Progenitor cell of endocrine pancreas (in vitro differentiated cells): ENCODE measurements at places on chromosomes 7 and 10. TPM values are rescaled to one million over a fixed set of nuclear protein-coding genes. Genes with fewer than 3 reads are reported as not detected.

- no peak for DNase-seq
These were observed 1280.1 kb downstream of the TYW1 start for GRCh38 chr7:68276725-68277124.

SRRM3 gene
- total RNA-seq = 2.5 and 3.3 TPM in 2 replicates

PNLIPRP3 gene
- total RNA-seq = not detected in 2 replicates

GRCh38 chr10:58981846-58982245 is 194.6 kb upstream of the PHYHIPL start:
- DNase-seq = no peak

GRCh38 chr10:107933076-107933475 is 768.6 kb upstream of the SORCS1 start:
- DNase-seq = no peak

GPR22 gene
- total RNA-seq = not detected in 2 replicates

GRCh38 chr7:2853147-2853546 is 9.0 kb upstream of the GNA12 start:
- DNase-seq = no peak

DNA sequence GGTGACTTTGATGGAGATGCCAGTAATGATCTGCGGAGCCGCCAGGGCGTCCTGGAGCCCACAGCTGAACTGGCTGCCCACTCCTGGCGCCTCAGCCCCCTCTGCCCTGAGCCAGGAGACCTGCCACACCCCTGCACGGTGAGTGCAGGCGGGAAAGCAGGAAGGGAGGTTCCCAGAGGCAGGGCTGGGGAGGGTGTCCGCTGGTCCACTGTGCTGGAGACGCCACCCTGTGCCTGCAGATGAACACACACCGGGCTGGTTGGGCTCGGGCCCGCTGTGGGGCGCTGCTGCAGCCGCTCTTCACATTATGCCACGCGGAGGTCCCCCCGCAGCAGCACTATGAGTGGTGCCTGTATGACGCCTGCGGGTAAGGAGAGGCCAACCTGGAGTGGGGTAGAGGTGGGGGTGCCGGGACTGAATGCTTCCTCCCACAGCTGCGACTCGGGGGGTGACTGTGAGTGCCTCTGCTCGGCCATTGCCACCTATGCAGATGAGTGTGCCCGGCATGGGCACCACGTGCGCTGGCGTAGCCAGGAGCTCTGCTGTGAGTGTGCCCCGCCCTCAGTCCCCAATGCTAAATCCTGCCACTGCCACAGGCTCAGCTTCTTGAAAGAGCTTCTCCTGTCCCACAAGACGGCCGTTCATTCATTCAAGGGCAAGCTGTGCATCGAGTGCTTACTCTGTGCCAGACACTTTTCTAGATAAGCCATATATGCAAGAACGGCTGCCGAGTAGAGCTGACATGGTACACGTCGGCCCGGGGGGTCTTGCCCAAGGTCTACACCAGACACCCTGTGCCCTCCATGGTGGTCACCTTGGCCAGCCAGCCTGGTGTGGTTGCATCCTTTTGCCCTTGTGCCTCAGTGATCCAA is 14.3 kb upstream of the ZNF467 start:
- DNase-seq = no peak

TRIM4 gene
- total RNA-seq = 14.2 and 15.6 TPM in 2 replicates

DNA sequence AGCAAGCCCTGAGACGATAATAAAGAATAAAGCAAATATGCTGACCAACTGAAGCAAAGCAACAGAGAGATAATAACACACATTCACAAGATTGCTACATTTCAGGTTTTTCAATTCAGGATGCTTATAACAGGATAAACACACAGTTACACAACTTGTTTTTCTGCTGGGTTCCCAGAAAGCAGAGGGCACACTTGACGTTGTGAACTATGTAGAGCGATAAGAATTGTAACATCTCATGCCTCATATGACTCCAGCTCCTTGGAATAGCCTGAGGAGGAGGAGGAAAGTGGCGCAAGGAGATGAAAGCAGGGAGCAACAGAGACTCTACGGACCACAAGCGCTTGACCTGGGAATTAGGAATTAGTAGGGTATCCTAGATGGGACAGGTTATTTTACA is 201.7 kb downstream of the SKAP2 start:
- no peak for DNase-seq

DNA sequence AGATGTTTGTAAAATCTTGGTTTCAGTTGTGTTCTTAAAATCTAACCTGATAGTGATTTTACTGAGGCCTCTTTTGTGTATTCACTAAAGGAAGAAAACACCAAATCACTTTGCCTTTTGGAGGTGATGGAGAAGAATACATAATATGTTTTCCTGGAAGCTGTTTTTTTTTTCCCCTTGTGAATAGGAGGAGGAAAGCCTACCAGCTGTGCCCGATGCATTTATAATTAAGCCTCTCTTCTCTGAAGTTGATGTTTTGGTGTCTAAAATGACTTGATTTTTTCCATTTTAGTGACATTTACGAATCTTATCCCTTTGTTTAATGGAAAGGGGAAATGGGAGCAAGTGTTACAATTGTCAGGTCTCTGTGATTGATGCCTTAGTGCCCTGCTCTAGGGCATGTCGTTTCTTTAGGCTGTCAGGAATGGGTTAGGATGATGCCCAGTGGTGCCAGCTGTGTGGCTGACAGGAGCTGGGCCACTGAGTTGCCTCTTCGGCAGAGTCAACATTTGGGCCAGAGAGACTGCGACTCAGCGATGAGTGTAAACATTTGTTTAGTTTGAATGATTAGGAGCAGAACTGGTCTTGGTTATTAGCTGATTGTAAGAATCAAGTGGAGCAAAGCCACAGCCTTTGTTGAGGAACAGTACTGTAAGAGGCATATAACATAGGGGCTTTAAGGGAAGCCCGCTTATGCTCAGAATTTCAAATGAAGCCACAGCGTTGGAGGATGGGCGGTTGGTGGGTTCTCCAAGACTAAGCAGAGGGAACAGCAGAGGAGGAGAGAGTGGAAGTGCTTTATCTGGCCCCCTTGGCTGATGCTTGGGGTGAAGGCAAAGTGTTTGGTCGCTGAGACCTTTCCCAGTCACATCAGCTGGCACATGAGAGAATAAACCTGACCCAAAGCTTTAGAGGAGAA is 81.6 kb downstream of the CDK14 start:
- DNase-seq = no peak

DNA sequence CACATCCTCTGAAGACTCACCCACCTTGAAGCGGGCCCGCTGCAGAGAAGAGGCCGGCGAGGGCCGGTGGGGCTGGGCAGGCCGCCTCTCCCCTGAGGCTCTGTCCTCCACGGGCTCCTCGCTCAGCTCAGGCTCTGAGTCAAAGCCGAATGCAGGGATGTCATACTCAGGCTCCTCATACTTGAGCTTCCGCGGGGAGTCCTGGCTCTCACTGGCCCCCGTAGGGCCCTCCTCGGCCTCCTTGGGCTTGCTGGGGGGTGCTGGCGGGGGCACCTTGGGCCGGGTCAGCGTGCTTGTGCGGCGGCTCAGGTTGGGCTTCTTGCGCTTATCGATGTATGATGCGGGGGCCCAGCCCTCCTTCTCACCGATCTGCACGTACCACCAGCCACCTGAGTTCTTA is 109.9 kb downstream of the NEURL1 start:
- no peak for DNase-seq

MYO1G gene
- total RNA-seq = 0.53 and 0.67 TPM in 2 replicates

- no peak for DNase-seq
These were observed 2.9 kb upstream of the WDFY4 start for GRCh38 chr10:48681740-48682139.

ATRNL1 gene
- total RNA-seq = 24.2 and 25.9 TPM in 2 replicates

VSTM4 gene
- 0.22 and 0.40 TPM in 2 replicates for total RNA-seq

POLR2J3 gene
- total RNA-seq = 28.2 and 31.5 TPM in 2 replicates

NXPH1 gene
- total RNA-seq = not detected in 2 replicates

SHH gene
- 35.8 and 47.1 TPM in 2 replicates for total RNA-seq

DNA sequence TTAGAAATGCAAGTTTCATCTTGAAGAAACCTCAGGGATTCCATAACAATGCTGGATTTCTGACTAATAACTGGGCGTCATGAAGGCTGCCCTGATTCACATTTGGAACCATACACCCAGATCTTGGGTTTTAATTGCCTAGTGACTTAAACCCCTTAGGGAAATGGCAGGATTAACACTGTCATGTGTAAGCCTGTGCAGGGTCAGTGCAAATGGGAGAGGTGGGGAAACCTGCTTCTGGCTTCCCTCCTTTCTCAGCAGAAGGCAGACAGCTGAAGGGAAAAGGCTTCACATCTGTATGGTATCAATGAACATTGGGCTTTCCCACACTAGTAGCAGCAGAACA is 364.2 kb downstream of the ANKRD30A start:
- DNase-seq = no peak

GRCh38 chr10:125151553-125152449 is 8.6 kb downstream of the CTBP2 start:
- peak; percentile 17 for DNase-seq

CYP3A4 gene
- total RNA-seq = not detected in 2 replicates

MAGI2 gene
- total RNA-seq = 11.4 and 13.4 TPM in 2 replicates

DNA sequence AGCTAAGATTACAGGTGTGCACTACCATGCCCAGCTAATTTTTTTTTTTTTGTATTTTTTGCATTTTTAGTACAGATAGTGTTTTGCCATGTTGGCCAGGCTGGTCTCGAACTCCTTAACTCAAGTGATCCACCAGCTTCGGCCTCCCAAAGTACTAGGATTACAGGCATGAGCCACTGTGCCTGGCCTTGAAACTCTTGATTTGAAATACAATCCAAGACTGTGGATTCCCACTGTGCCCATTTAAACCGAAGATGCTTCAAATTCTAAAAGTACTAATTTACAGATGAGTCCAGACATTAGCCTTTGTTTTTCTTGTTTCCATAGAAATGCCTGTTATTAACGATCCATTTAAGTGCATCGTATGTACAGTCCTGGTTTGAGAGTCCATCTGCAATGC is 130.9 kb downstream of the CACNA2D1 start:
- DNase-seq = no peak

DNA sequence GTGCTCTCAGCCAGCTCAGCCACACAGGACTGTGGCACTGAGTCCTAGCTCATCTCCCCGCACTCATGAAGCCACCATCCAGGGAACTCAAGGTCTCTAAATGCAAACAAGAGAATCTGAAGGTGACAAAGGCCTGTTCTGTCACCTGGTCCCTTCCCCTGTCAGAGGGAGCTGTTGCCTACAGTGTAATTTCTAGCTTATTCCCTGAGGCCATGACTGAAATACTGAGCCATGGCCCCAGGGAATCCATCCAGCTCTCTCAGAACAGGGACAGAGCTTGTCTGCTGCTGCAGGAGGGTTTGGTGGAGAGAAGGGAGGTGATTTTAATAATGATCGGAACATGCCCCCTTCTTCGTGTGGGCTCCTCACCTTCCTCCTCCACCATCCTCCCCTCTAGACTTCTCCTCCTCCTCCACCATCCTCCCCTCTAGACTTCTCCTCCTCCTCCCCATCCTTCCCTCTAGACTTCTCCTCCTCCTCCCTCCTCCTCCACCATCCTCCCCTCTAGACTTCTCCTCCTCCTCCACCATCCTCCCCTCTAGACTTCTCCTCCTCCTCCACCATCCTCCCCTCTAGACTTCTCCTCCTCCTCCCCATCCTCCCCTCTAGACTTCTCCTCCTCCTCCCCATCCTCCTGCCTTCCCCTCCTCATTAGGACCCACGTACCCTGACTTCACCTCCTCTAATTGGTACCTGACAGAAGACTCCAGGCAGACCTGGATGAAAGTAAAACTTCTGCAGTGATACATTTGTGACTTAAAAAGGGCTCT is 338.0 kb upstream of the MKI67 start:
- DNase-seq = peak; percentile 65

DNA sequence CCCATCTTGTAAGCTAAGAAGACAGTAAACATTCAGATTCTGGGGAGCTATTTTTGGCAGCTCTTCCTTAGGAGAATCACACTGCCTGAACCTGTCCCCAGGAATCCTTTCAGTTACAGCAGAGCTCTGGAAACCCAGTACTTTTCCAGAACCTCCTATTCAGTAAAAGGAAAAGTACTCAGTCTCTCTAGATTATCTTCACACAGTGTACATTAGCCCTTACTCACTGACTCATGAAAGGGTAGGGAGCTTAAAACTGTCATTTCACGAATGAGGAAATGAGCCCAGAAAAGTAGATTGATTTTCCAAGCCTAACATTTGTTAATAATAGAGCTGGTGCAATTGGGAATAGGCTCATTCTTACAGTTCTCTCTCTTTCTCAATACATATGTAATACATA is 3.9 kb upstream of the CNNM1 start:
- no peak for DNase-seq

DNA sequence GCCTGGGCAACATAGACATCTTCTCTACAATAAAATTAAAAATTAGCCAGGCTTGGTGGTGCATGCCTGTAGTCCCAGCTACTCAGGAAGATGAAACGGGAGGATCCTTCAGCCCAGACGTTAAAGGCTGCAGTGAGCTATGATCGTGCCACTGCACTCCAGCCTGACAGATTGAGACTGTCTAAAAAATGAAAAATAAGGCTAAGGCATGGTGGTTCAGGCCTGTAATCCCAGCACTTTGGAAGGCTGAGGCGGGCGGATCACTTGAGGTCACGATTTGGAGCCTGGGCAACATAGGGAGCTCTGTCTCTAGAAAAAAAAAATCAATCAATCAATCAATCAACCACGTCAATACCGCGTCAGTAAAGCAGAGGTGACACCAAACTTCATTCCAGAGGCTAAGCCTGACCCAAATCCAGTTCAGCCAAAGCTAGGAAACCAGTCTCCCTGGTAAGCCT is 31.1 kb downstream of the MRPS24 start:
- no peak for DNase-seq
